Stimulated activated CD4-positive, alpha-beta T cell treated with anti-CD3 and anti-CD28 coated beads, Interleukin-1b, Interleukin-23, amount 100 ng/mL, for 24 hours (primary cell): ENCODE measurements at places on chromosomes 3 and 15.

DNA sequence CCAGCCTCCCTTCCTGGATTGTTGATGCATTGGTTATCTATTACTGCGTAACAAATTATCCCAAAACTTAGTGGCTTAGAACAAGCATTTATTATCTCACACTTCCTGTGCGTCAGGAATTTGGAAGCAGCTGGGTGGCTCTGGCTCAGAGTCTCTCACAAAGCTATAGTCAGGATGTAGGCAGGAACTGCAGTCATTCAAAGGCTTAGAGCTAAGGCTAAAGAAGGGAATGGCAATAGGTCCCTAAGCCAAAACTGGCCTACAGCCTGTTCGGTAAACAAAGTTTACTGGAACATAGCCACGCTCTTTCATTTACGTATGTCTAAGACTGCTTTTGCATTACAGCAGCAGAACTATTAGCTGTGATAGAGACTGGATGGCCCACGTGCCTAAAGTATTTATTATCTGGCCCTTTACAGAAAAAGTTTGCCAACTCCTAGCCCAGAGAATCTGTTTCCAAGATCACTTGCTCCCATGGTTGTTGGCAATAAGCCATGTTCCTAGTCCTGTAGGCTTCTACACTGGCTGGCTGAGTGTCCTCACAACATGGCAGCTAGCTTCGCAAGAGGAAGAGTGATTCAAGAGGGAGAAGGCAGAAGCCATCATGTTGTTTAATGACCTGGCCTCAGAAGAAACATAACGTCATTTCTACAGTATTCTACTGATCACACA is 132.4 kb downstream of the SNRK start:
- DNase-seq, result no peak

GRCh38 chr15:51137880-51138430 is 43.2 kb upstream of the TNFAIP8L3 start:
- no peak for DNase-seq

- no peak for DNase-seq
These were observed 297.6 kb downstream of the RPLP1 start for GRCh38 chr15:69750253-69750652.

DNA sequence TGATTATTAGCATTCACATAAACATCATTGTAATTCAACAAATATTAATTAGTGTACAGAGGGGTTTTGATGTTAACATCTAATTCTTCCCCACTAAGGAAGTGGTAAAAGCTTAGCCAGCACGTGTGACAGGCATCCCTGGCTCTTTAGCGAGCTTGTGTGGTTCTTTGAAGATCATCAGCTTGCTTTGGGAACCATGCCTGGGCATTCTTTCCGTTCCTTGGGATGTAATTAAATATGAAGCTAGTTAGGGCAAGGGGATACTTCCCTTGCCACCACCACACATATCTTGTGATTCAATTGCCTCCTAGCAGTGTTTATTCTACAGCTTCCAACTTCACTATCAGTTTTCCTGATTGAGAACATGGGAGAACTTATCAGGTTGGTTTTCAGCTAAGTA is 246.5 kb downstream of the MYRIP start:
- no peak for DNase-seq

DNA sequence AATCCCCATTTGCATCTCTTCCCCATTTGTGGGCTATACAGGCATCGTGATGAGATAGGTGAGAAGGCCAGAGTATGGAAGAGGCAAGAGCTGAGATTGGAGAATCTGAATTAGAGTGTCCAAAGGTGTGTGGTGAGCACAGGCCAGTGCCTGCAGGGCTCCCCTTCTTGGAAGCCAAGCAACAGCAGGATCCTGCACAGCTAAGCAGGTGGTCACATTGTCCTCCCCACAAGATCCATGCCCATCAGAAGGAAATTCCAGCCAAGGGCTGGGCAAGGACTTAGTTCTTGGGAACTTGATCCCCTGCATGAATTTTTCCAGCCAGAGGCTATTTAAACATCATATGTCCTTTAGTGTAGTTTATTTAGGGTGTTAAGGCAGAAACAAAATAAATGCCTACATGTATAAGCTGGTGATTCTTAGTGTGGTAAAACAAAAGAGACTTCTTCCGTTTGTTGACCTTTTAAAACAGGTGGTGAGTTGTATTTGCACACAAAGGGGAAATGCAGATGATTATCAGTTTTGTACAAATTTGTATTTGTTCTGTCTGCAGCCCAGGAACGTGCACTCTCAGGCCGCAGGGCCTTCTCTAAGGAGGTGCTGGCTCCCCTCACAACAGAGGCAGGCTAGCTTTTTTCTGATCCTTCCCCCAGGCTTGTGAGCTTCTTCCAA is 110.2 kb downstream of the PLCL2 start:
- DNase-seq, result no peak

DNA sequence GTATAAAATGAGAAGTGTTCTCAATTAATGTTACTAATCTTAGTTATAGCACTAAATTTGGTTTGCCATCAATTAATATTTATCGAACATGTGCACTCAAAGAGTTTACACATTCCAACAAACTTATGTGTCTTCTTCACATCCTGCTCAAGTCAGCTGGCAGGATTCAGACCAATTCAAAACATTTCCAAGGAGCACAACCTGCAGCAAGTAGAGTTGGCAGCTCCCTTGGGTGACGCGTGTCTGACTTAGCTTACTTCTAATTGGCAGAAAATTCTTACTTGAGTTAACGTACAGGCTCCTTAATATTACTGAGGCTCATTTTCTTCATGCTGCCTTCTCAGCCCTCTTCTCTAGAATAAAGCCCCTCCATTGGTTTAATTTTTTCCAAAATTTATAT is 110.4 kb upstream of the PFN2 start:
- no peak for DNase-seq

DNA sequence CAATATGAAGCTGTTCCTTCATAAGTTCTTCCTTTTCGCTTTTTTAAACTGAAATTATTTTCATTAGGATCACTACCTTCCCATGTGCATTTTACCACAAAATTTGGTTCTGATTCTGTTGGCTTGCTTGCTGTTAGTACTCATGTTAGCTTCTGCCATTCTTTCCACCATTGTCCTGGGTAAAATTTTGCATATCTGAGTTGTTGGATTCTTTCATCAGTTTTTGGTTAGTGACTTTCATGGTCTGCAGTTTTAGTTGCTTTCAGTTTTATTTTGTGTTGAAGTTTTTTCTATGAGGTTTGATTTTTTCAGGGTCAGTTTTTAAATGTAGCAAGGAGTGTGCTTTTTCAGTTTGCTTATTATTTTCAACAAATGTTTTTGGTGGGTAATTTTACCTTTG is 71.9 kb downstream of the SMAD3 start:
- no peak for DNase-seq

DNA sequence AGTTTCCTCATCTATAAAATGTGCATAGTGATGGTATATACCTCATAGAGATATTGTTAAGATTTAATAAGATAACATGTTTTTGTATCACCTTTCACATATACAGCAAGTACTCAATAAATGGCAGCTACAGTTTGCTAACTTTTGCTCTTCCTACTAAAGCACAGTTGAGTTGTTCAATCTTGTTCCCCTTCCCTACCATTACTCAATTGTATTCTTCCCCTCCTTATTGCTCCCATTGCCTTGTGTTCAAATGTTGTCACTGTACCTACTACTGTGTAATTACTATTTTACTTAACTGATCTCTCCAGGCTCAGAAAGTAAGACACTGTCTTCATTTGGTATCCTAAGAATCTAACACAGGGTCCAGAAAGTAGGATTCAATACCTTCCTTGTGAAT is 5.5 kb downstream of the CD47 start:
- DNase-seq, result no peak

DNA sequence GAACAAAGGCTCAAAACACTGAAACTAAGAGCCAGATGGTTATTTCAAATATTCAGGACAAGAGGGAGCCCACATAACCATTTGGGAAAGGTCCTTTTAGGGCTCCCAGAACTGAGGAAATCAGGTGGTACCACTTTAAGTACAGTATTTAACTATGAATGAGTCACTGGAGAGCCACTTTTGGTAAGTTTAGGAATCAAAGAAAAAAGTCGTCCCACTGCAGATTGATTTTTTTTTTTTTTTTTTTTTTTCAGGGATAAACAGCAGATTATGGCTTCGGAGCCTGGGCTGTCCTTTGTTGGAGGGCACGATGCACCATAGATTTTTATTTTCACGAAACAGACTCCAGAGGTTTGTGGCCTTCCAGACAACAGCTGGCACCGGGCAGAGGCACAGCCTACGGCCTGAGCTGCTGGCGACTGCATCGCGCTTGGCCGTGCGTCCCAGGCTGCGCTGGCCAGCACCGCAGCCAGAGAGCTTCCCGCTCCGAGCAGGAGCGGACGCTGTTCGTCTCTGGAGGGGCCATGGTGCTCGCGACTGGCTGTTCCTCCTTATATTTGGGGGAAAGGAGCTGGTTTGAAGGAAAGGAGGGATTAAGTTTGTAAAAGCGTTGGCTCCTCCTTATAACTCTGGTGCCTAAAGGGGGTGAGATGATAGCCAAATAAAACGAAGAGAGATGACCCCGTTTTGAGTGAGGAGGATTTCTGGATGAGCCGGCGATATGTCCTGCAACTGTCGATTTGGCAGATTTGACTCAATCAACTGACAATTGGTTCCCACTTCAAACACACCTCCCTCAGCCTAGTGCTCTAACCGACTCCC is 152.9 kb upstream of the GOLIM4 start:
- no peak for DNase-seq

GRCh38 chr3:119628816-119629445 is 31.2 kb downstream of the PLA1A start:
- no peak for DNase-seq

DNA sequence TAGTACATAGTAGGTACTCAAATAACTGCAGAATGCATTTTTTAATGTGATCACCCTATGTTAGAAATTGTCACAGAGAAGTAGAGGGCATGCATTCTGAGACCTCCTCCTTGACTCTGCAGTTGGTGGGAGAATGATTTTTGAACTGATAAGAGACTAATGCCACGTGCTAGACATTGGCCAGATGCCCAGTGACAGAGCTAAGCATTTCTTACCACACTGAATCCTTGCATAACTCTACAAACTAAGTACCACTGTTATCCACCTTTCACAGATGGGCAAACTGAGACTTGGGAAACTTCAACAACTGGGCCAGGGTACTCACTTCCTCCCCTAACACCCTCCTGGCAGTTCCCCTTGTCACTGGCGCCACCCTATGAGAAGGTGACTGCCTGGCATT is 33.5 kb upstream of the SPATA12 start:
- DNase-seq, result no peak

DNA sequence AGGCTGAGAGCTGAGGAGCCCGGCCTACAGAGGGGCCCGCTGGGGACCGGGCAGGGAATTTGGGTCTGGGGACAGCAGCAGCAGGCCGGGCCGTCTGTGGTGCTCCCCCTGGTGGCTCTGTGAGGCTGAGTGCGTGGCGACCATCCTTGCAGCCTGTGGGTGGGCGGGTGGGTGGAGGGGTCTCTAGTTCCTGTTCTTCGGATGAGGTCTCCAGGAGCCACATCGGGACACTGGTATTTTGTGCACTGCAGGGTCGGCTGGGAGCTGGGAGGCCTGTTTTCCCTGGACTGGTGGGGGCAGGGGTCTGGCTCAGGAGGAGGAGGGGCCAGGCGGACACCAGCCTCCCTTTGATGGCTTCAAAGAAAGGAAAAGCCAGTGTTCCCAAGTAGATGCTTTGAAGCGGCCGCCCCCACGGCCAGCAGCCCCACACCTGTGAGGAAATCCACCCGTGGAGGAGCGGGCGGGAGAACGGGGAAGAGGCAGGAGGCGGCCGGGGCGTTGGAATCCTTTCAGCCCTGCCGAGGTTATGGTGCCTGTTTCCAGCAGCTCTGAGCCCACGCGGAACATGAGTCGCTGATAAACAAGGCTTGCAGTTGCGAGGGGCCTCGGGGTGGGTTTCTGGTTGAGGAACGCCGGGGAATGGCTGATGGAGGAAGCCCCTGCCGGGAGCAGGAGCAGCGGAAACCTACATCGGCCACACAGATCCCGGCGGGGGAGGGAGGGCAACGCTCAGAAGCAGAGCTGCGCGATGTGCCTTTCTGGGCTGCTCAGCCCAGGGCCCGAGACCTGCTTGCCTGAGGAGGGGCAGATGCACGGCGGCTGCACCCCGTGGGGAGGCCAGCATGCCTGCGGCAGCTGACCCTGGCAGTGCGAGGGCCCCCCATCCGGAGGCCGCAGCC is 154.3 kb downstream of the NSMCE3 start:
- no peak for DNase-seq

DNA sequence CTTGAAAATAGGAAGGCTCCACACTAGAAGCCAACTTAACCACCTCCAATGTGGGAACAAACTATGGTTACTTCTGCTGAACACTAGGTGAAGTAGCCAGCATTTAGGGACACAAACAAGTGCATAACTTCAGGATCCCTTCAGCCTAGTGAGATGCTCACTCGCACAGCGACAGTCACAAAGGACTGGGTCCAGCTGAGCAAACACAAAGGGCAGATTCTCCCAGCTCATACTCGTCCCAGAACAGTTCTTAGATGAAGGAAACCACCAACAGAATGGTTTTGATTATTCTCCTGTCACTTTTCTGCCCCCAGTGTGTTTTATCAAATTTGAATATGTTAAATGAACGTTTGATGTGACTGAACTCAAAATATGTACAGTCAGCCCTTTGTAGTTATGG is 201.6 kb downstream of the KCNAB1 start:
- DNase-seq, result no peak

DNA sequence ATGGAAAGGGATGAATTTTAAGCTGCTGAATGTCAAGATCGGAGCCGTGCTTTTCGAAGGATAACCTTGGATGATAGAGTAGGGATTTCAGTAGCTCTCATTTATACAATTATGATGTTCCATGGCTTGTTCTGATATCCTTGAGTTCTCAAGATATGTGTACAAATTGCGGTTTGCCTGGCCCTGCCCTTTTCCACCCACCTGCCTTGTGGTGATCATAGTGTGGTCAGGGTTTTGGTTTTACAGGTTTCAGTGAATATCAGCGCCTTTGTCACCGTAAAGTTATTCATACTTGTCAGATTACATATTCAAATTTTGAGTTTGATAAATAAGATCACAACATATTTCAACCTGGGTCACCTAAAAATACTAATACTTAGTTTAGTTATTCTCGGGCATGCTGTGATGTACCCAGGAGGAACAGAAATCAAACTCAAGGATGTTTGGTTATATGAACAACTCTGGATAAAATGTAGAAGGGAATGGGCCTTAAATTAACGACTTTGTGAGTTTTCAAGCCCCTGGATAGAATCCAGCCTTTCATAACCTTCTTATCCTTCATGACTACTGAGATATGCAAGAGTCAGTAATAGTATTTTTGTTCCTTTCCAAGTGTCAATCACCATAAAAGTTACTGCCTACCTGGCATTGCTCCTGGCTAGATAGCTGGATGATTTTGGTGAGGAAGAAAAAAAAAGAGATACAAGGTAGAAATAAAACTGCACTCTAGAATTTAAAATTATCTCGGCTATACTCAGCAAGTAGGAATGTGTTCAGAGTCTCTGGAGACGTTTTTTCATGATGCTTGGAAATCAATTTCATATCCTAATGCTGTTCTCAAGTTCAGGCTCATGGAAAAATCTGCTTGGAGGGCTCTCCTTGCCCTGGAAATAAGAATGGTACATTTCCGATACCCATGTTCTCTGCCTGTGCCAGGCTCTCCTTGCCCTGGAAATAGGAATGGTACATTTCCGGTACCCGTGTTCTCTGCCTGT is 209.2 kb upstream of the TPRG1 start:
- no peak for DNase-seq
